ENCODE measurements at places on chromosomes 1 and 21. TPM values are rescaled to one million over a fixed set of nuclear protein-coding genes. Genes with fewer than 3 reads are reported as not detected.

ZC3H11A gene
- total RNA-seq = 81.1 TPM

PTPN22 gene
- total RNA-seq = not detected

- H3K27me3 ChIP-seq = no peaks in the 10 kb centered on the region
- H3K27ac ChIP-seq = no peak overlapping the region
- no peaks in the 10 kb centered on the region for H3K4me1 ChIP-seq
- no peak overlapping the region for H3K4me3 ChIP-seq
These were observed 122.8 kb upstream of the IVNS1ABP start for GRCh38 chr1:185439727-185440415.

DNA sequence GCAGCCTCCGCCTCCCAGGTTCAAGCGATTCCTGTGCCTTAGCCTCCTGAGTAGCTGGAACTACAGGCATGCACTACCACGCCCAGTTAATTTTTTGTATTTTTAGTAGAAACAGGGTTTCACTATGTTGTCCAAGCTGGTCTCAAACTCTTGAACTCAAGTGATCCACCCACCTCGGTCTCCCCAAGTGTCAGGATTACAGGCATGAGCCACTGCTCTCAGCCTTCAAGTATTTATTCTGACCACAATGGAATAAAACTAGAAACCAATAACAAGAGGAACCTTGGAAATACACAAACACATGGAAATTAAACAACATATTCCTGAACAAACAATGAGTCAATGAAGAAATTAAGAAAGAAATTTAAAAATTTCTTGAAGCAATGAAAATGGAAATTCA lies 32.7 kb upstream of the DR1 start:
- H3K27ac ChIP-seq = no peak overlapping the region
- H3K4me3 ChIP-seq = no peak overlapping the region

DNA sequence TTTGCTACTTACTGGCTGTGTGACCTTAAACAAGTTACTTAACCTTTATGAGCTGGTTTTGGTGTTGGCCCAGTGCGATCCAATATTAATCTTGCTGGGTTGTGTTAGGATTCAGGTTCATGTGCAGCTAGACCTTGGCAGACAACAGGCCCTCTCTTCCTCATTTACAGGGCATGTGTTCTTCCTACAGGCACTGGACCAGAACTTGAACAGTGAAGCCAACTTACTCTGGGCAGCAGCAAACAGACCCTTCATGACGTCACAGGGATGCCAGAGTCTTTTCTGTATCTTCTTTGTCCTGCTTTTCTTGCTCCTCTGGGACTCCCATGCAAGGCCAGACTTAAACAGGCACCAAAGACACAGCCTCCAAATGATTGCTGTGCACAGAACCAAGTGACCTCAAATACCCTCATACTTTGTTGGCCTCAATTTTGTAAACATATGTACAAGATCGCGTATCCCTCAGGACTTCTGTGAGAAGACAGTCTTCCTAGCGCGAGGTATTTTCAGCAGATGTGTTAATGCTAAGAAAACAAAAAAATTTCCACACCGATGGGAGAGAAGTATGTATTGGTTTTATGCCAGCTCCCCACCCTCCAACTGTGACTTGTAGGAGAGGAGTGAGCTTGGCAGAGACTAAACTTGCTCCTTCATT lies 73.7 kb downstream of the URB2 start:
- H3K27me3 ChIP-seq = no peaks in the 10 kb centered on the region
- no peak overlapping the region for H3K4me3 ChIP-seq
- DNase-seq = no peak
- peaks cover 28% of the 10 kb centered on the region for H3K4me1 ChIP-seq

All from GM23338 (cell line).